Ecto neural progenitor cell (in vitro differentiated cells): ENCODE measurements at places on chromosomes 4 and X.
A peak's percentile ranks its signal among the peaks of the same experiment; 100 is the strongest.

DNA sequence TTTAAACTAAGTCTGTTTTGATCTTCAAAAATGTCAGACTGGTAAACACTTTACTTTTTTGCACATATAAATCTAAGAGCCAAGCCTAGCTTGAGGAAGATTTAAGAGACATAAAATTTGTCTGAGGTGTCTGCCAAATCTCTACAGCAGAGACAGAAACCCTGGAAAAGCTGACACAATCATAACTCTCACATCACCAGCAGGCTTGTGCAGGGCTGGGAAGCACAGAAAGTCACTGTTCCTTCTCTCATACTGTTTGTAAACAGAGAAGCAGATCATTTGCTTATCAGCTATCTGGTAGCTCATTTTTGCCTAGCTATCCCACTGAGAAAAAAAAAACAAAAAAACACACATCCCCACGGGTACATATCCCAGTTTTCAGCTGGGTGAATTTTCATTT lies 7.0 kb downstream of the ENOX2 start:
- no peak for DNase-seq

GRCh38 chrX:119760026-119760877 lies 1.9 kb downstream of the SOWAHD start:
- no peak for DNase-seq

- DNase-seq, result no peak
These were observed 674.4 kb upstream of the LCORL start for GRCh38 chr4:18695733-18696527.

- no peak for DNase-seq
These were observed 30.2 kb downstream of the TRO start for GRCh38 chrX:54950730-54951375.

DNA sequence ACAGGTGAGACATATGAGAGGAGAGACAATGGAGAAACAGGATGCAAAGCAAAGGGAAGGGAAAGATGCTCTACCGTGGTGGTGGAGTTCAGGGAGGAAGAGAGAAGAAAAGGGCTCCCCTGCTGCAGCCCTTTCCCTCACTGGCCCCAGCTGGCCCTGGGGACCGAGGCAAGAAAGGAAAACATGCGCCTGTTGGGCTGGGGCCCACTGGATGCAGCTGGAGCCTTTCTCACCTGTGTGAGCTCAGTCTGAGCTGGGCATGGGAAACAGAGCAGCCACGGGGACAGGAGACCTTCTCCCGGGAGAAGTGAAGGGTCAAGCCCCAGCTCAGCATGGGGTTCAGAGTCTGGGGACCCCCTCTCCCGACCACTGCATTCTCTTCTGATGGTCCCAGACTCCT lies 11.9 kb downstream of the NXF3 start:
- no peak for DNase-seq

- DNase-seq, result no peak
These were observed 197.3 kb downstream of the OR13H1 start for GRCh38 chrX:131741103-131741581.

DNA sequence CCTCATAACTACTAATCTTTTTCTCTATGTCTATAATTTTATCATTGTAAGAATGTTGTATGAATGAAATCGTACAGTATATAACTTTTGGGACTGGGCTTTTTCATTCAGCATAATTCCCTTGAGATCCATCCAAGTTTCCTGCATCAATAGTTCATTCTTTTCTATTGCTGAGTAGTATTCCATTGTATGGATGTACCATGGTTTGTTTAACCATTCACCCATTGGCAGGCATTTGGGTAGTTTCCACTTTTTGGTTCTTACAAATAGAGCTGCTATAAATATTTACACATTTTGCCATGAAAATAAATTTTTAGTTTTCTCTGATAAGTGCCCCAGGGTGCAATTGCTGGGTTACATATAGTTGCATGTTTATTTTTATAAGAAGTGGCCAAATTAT lies 659.8 kb downstream of the RAPGEF2 start:
- no peak for DNase-seq

GRCh38 chrX:37824491-37825214 lies 22.7 kb downstream of the DYNLT3 start:
- DNase-seq, result no peak

DNA sequence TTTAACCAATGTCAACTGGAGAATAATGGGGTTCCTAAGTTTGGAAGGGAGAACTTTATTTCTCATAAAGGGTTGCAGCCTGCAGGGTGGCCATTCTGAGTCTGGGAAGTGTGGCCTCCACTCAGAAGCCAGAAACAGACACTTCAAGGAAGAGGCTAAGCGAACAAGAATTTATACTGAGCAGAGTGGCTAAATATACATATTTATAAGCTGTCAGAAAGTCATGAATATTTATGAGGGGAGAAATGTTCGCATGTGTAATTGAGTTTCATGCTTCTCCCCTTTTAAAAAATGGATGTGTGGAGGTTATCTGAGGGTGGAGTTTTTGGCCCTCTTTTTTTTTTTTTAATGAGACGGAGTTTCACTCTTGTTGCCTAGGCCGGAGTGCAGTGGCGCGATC lies 78.1 kb upstream of the PLAC8 start:
- no peak for DNase-seq

- no peak for DNase-seq
These were observed 5.7 kb downstream of the CBLL2 start for GRCh38 chrX:22278375-22278774.

DNA sequence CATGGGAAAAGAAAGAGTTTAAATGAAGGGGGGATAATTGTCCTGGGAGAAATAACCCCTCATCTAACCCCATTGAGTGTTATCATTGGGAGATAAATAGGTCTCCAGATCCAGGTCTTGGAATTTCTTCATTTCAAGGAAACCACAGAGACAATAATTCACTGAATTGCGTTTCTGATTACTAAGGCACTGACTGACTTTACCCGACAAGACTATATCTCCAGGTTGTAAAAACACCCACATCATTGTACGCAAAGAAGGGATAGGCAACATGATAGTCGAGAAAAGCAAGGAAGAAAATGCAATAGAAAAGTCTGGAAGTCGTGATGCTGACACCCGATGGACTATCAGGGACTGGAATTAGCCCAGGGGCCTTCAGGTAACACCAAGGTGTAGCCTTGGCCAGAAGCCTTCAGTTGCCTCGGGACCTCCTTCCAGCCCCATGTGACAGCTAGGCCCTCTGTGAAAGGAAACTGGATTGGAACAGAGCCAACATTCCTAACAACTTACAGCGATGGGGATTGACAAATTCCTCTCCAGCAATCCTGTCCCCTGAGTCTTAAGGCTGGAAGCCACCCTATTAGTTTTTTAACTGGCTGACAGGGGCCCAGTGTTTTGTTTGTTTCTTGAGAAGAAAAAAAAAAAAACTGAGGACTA lies 46.5 kb upstream of the RAB9B start:
- DNase-seq, result no peak

DNA sequence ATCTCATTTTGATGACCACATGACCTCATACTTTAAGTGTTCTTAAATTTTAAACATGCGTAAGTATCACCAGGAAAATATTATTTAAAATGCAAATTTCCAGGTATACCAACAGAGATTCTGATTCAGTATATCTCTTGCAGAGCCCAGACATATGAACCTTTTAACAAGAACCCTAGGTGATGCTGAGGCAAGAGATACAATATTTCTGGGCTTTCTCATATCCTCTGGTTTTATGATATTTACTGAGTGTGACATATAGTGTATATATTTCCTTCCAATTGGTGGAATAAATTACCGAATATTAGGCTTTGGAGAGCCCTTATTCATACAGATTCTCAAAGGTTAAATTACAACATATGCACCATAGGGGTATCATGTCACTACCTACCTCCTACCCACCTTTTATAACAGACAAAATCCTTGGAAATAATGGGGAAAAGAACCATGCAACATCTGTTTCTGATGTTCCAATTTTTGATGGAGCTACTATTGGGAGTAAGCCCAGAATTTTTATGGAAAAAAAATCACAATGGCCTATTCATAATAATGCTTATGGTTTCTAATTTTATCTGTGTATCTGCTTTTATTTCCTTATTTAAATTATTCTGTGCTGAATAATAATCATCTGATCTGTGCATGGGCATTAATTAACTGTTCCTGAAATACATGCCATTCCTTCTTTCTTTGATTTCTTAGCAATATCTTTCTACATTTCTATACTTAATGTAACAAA lies 27.1 kb downstream of the KCTD8 start:
- DNase-seq, result no peak

DNA sequence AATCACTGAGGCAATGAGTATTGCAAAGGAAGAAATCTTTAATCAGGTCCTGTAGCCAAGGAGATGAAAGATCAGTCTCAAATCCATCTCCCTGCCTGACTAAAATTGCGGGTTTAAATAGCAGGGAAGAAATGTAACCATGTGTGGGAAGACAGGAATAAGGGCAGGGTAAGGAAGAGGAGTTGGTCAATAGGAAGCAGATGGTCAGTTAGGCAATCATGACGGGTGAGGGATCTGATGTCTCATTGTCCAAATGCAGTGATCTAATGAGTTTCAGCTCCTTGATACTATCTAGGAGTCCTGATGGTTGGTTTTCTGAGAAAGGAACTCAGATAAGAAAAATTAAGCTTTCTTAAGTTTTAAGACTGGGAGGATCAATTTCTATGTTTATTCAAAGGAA lies 200.8 kb downstream of the SPATA18 start:
- no peak for DNase-seq

- no peak for DNase-seq
These were observed 60.5 kb downstream of the AFAP1 start for GRCh38 chr4:7879127-7879526.

DNA sequence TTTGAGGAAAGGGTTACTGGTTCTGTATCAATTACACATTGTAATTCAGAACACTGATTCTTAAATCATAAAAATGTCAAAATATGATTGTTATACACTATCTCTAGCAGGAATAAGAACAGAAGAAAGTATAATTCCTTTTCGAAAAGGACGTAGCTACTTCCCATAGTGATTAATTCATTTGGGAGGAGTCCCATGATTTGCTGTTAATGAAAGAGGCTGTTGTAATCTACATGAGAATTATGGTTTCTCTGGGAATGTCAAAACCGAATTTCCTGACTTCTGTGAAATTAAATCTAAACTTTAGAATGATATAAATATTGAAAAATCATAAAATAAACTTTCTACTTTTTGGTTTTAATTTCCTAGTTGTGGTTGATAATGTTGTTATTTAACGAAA lies 191.1 kb upstream of the ETNPPL start:
- no peak for DNase-seq

- DNase-seq, result peak; percentile 27
These were observed 4.6 kb upstream of the SORCS2 start for GRCh38 chr4:7187691-7188090.

DNA sequence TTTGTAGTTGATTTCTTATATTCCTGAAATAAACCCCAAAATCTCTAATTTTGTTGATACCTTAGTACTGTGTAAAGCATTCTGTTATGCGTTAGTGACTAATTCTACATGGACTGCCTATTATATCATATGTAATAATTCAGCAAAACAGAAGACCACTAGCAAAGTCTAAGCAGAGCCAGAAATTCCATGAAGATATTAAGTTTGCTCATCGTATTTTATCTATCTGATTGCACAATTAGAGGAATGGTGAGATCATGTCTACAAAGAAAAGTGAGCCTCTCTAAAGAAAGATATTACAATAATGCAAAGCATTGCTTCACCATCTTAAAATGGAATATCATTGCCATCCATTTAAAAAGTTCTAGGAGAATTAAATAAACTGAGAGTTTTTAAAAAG lies 374.6 kb upstream of the SLC7A11 start:
- no peak for DNase-seq

- DNase-seq, result peak; percentile 14
These were observed 42.9 kb upstream of the CYP4V2 start for GRCh38 chr4:186148336-186148975.

DNA sequence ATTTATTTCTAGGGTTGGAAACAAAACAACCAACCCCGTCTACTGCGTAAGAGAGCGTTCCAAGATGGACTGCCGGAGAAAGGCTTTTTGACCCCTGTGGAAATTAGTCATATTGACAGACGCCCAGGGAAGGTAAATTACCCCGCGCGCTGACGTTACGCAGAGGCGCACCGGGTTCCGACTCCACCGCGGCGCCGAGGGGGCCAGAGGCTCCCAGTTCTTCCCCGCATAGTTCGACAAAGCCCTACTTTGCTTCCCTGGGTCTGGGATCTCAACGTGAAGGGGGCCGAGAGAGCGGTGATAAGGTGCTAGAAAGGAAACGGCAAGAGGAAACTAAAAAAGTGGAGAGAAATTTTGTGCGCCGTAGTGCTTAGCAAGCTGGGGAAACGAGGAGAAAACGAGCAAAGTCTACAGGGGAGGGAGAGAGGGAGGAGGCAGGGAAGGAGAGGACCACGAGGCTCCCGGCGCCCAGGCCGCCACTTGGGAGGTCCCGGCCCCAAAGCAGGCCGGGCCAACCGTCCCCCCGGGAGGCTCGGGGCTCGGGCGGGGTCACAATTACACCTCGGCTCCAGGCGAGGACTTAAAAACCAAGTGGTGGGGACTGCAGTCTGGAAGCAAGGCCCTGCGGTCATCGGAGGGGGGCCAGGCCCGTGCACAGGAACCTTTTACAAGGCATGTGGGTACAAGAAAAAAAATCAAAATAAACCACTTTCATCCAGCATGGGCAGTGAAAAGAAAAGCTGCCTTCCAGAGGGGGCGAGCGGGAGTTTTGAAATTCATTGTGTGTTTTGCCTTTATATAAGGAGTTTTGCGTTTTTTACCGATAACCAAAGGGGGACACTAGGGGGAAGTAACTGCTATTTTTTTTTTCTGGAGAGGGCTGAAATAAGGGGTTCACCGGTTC lies 13.2 kb downstream of the HAND2 start:
- DNase-seq, result peak; percentile 69

DNA sequence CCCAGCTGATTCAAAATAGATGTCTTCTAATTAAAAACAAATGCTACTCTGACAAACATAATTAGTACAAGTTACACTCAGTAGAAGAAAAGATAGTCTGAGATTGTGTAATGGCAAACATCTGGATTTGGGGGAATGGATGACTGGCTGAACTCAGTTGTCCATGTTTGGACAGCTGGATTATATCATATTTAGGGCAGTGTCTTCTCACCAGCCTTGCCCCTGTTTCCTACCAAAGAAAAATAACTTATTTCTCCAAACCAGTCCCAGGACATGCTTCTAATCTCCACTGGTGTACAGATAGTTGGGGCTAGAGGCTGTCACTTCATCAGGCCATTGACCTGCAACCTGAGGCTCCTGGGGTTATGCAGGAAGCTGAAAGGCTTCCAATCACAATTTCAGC lies 237.3 kb downstream of the USP46 start:
- DNase-seq, result no peak

- no peak for DNase-seq
These were observed 104.9 kb upstream of the ATP8A1 start for GRCh38 chr4:42761804-42762203.

DNA sequence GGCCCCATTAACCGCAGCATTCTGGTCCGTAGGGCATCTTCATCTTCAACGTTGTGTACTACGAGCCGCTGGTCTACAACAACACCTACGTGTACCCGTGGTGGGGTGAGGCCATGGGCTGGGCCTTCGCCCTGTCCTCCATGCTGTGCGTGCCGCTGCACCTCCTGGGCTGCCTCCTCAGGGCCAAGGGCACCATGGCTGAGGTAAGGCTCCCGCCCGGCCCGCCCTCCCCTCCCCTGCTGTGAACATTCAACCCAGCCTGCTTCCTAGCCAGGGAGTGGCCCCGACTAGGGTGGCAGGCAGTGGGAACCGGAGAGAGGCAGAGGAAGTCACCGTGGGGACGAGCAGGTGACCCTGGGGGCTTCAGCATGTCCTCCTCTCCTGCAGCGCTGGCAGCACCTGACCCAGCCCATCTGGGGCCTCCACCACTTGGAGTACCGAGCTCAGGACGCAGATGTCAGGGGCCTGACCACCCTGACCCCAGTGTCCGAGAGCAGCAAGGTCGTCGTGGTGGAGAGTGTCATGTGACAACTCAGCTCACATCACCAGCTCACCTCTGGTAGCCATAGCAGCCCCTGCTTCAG lies 7.1 kb downstream of the SLC6A8 start:
- no peak for DNase-seq

GRCh38 chr4:145703850-145704497 lies 24.0 kb downstream of the C4orf51 start:
- no peak for DNase-seq
